DMS 273 treated with DMSO at 0.1 percent for 48 hours (cell line): ENCODE measurements at places on chromosomes 16 and 17.

DNA sequence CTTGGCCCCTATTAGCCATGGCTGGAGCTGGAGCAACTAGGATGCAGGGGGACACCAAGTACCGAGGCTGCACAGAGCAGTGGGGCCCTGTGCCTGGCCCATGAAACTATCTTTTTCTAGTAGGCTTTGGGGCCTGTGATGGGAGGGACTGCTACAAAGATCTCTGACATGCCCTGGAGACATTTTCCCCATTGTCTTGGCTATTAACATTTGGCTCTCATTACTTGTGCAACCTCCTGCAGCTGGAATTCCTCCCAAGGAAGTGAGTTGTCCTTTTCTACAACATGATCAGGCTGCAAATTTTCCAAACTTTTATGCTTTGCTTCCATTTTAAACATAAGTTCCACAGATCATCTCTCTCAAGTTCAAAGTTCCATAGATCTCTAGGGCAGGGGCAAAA, 174.7 kb upstream of the ANKFN1 start:
- DNase-seq = no peak

DNA sequence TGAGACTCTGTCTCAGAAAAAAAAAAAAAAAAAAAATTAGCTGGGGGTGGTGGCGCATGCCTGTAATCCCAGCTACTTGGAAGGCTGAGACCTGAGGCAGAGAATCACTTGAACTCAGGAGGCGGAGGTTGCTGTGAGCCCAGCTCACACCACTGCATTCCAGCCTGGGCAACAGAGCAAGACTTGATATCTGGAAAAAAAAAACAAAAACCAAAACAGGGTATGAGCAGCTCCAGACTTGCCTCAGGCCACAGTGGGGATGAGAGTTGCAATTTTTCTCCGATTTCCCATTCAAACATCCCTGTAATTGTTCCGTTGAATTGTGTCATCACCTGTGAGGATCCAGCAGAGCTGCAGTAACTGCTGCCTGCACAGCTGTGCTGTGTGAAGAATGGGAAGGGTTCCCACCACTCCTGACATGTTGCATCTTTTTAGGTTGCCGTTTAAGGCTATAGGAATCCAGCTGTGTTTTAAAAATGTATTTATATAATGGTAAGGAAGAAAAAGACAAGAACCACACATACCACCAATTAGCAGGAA, 150.0 kb downstream of the VPS53 start:
- DNase-seq = no peak

DNA sequence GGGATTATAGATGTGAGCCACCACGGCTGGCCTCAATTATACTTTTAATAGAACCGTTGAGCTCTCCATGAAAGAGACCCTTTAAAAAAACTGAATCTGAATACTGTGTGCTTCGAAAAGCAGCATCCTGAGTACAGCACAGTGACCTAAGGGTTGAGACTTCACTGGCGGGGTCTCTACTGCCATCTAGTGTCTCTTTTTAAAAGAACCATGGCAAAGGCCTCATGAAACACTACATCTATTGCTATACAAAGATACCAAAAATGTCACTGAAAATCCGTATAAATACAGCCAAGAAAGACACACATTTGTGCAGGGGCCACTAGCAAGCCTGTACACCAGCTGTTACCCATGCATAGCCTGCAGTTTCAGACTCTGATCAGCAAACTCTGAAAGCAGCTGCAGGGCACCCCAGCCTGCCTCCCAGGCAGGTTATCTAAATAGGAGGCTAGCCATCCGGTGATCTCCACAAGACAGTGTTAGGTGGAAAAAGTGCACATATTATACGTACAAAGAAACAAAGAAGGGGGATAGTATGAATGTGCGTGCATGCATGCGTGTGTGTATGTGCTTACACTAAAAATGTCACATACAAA, 35.3 kb downstream of the NPLOC4 start:
- DNase-seq = peak; percentile 14

GRCh38 chr16:9012848-9013507, 49.3 kb upstream of the USP7 start:
- peak; percentile 48 for DNase-seq

GRCh38 chr17:1566505-1567199, 4.1 kb upstream of the PITPNA start:
- no peak for DNase-seq

- no peak for DNase-seq
Observed at GRCh38 chr16:22847690-22848089, 33.7 kb downstream of the HS3ST2 start.

DNA sequence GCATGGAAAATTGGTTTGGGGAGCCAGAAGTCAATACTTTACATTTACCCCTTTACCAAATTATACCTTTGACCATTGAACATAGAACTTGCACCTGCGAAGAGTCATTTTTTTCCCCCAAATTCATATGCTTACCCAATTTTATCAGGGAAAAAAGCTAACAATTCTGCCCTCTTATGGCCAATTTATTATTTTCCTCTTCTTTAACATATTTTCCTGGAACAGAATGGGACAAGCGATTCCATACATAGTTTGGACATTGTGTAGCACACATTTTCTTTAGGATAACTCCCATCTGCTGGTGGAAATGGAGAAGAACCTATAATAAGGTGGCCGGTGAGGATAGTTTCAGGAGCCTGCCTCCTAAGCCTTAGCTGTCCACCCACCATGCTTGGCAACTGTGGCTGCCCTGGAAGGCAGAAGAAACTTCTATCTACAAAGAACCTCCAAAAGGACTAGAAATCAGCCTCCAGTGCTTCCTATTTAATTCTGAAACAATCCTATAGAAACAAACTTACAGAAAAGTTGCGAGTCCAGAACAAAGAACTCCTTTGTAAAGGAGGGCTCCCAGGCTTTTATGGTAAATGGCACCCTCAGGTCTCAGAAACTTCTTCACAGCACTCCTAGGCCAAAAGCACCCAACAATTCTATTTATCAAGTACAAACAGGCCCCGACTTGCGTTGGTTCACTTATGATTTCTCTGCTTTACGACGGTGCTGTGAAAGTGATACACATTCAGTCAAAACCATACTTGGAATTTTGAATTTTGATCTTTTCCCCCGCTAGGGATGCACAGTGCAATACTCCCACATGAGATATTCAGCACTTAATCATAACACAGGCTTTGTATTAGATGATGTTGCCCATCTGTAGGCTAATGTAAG, 64.1 kb upstream of the CACNG4 start:
- no peak for DNase-seq

- no peak for DNase-seq
Observed at GRCh38 chr17:48412841-48413240, 17.2 kb downstream of the SKAP1 start.

DNA sequence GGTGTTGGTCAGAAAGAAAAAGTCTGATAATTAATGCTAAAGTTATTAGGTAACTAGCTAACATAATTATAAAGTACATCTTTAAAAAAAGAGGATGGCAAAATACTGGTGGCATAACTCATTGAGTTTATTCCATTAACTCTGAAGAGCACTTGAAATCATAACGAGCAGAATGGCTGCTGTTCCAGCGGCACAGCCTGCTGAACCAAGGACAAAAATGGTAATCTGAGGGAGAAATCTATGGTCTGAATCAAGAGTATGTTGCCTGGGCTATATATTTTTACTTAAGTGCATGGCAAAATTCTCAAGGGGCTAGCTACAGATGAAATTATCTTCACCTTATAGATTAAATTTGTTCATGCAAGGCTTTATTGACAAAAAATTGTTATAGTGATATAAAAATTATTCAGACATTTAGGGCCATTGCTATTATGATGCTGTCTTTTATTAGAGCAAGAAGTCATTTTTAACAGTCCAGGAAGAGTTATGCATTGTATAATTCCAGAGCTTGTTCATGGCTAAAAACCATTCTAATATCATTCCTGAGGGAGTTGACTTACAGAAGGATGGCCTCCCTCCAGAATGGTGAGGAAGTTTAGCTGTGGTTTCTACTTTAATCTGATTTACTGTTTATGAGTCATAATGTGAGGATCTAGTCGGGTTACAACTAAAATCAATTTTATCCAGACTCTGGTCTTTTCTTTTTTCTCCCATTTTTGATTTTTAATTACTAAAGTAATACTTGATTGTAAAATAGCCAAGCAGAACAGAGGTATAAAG, 41.4 kb upstream of the ANKFN1 start:
- no peak for DNase-seq

GRCh38 chr16:27704252-27704651, 154.3 kb downstream of the KATNIP start:
- DNase-seq = no peak

DNA sequence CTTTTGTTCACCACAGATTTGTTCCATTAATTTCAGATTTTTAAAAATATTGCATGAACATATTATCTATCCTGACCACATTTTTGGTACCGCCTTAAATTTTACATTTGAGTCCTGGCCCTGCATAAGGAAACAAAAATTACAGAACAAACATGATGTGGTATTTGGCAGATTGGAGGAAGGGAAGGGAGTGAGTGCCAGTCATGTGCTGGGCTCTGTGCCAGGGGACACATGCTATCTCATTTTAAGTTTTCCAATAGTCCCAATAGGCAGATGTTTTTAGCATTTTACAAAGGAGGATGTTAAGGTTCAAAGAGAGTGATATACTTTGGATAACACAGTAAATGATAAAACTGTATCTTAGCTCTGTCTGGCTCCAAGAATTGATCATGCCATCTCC, 185.1 kb downstream of the CDK5R1 start:
- DNase-seq = no peak

DNA sequence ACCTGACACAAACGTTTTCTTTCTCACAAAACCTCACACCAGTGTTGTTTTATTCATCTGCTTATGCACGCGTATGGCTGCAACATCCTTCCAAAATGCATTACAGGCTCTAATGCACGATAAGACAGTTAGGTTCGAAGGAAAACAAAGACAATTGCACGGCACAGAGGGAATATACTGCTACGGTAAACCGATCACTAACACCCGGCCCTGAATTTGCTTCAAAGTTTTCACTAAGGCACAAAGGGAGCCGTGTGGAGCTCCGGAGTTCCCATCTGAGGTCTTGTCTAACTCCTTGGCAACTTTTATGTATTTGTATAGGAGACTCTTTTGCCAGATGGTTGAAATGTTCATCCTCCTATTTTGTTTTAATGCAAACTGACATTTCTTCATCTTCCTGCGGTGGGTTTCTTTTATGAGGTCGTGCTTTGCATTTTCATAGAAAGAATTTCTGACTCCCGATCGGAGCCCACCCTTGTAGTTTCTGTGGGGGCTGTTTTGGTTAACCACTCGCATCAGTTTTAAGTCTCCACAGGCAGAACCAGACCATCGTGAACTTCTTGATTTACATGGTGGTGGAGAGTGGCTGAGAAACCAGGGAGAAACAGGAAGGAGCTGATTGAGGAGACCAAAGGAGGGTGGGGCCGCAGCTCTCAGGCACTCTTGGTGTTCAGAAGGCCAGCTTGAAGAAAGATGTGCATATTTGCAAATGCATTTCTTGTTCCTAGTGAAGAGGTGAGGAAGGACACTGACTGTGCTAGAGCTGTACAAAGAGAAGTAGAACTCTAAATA, 516.8 kb downstream of the MAF start:
- DNase-seq = no peak

DNA sequence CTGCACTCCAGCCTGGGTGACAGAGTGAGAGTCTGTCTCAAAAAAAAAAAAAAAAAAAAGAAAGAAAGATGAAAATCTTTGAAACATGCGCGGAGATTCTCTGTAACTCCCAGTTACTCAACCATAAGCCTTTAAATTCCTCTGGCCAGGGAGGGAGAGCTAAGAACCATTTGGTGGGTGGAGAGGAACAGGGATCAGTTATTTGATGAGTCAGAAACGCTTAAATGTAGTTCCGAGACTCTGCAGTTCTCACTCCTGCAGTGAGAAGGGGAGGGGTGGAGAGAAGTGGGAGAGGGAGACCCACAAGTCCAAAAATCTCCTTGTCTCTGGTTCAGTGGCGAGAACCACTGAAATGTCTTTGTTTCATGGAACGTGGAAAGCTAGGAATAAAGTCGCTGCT, 266.7 kb downstream of the SOX9 start:
- no peak for DNase-seq

GRCh38 chr16:19084879-19085278, 17.5 kb downstream of the COQ7 start:
- DNase-seq = no peak

GRCh38 chr16:51151435-51151960, 428 bp upstream of the SALL1 start:
- DNase-seq = peak; percentile 90

GRCh38 chr16:23539984-23540816, 16.9 kb downstream of the EARS2 start:
- no peak for DNase-seq

- no peak for DNase-seq
Observed at GRCh38 chr16:62408760-62409159, 372.5 kb upstream of the CDH8 start.

DNA sequence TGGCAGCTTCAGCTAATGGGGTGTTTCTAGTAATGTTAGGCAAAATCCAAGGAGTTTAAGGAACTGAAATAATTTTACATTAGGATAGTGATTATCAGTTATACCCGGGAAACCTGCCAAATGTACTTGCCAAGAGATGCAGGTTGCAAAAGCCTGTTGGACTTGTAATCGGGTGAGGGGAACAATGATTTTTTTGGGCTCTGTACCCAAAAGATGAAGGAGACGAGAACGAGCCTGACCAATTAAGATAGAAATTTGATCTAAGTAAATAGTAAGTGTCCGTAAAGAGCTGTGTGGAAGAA, 56.3 kb upstream of the ARL4D start:
- no peak for DNase-seq

DNA sequence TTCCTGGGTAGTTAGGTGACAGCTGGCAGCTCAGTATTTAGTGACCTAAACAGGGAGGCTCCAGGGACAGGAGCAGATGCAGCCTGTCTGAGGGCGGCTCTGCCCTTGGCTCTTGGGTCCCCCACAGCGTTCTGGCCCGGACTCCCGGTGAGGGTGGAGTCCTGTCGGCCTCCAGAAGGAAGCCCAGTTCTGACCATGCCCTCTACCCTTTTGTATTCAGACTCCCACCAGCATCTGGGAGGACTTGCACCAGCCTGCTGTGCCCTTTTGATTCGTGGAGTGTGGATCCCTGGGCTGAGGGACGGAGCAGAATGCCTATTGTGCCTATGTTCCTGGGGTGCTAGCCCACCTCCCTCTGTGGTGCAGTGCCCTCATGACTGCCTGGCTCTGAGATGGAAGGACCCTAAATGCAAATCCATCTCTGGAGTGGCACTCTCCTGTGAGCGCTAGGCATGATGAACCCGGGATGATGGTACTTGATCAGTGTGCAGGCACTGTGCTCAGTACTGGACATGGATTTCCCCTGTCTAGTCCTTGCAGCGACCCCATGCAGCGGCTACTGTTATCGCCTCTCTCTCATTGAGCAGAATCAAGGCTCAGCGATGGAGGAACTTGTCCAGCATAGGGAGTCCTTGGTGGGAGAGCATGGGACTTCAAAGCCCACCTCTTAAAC, 123.1 kb downstream of the SNX29 start:
- DNase-seq = peak; percentile 12

DNA sequence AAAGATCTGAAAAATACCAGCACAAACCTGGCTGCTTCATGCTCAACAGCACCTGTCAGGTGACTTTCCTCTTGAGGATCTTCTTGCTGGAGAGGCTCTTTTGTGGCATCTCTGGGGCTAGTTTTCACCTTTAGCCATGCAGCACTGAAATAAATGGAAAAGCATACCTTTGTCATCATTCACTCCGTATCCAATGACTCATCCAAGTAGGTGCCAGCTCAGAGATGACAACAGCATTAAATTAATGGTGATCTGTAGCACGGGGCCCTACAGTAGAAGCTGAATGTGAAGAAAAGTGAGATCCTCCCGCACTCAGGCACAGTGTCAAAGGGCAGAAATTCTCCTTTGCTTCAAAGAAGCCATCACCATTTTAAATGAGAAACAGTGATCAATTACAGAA, 32.2 kb downstream of the KIAA0753 start:
- no peak for DNase-seq
